ENCODE measurements at places on chromosomes 6 and 20.

DNA sequence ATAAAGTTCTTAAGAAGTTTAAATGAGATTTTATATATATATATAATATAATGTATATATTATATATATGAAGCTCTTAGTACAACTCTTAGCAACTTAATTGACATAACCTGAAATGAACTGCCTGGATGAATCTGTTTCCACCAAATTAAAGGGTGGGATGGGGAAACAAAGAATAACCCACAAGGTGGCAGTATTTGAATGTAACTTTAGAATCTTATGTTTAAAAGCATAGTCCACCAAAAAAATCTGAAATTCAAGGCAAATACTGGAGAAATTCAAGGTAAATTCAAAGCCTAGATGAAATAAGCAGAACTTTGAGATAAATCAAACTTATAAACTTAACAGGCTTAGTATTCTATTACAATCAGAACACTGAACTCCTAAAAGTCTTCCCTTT lies 4.4 kb upstream of the IBTK start:
- peak; percentile 48 for DNase-seq

GRCh38 chr6:118296129-118296901 lies 251.8 kb upstream of the PLN start:
- DNase-seq: no peak

DNA sequence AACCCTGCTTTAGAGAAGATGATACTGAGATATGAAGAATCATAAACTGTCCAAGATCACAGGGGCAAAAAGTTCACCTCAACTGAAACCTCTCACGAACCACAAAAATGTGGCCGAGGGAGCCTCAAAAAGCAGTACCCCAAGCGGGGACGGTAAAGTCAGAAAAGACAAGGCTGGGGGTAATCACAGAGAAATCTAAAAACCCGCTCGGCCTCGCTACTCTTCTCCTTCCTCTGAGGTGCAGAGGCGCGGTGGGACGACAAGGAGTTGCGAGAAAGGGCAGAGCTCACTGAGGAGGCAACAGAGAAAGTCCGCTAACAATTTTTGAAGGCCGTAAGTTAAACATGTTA lies 356 bp upstream of the IRAK1BP1 start:
- no peak for DNase-seq

DNA sequence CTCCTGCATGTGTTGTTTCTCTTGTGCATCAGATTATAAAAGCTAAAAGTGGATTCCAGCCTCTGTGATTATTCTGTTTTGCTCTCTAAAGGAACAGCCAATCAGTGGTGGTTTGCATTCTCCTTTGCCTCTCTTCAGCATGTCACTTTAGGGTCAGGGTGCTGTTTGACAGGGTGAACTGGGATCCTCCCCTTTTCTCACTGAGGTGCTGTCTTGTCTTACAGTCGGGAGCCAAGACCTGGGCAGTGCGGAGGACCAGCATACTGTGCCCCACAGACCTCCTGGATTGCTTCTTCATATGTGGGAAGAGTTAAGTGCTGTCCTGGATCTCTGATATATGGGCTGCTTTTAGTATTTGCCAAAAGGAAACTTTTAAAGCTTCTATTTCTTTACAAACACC lies 15.2 kb upstream of the CST2 start:
- no peak for DNase-seq

DNA sequence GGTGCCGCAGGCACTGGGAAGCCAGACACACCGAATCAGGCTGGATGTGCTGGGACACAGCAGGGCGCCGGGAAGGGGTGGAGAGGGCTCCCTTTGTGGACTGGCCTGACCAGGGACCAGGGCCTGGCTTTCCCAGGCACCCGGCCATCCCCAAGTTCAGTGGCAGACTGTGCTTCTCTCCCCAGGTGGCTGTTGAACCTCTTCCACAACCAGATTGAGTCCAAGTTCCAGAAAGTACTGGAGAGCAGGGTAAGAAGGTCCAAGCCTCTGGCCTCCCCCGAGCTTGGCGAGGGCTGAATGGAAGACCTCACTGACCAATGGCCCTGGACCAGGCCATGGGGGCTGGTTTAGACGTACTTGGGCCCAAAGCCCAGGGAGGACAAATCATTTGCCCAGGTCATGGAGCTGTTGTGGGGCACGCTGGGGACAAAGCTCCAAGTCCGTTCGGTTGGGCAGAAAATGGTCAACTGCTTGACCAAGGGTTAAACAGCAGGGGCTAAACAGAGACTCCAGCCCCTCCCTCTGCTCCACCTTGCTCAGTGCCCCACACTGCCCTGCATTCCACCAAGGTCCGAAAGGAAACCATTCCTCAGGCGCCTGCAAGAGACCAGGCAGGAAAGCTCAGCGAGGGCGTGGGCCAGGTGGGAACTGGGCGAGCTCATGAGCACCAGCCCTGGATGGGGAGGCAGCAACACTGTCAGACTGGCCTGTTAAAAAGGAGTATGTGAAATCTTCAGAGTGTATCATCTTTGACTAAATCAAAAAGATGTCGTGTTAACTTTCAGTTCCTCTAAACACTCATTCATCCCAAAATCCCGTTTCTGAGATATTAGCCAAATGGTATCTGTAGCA lies 9.1 kb downstream of the LBP start:
- no peak for DNase-seq

DNA sequence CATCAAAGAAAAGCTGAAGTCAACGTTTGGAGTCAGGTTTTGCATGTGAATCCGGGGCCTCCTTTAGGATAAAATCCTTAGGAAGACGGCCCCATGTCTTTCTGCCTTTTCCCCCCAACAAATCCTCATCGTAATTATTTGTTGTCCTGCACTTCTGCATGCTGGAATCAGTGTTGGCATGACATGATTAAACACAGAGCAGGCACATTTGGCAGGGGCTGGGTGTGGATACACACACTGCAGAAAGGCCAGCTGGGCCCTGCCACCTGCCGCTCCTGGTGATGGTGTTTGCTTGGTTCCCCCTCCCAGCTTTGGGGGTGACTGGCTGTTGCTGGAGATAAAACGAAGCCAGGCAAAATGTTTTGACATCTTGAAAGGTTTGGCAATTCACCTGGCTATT lies 46.3 kb upstream of the FOXA2 start:
- DNase-seq: no peak

DNA sequence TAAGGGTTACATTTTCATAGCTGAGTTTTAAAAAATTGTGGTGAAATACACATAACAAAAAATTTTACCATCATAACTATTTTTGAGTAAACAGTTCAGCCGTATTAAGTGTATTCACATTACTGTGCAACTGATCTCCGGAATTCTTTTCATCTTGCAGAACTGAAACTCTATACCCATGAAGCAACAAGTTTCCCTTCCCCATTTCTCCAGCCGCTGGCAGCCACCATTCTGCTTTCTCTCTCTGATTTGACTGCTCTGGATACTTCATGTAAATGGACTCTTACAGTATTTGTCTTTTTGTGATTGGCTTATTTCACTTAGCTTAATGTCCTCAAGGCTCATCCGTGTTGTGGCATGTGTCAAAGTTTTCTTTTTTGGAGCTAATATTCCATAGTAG lies 341.6 kb downstream of the QKI start:
- DNase-seq: no peak

GRCh38 chr20:13035399-13036152 lies 26.8 kb downstream of the SPTLC3 start:
- DNase-seq: no peak

GRCh38 chr6:30490026-30490876 lies 942 bp downstream of the HLA-E start:
- DNase-seq: peak; percentile 52

GRCh38 chr20:36745234-36745926 lies 510 bp downstream of the NDRG3 start:
- peak; percentile 7 for DNase-seq

GRCh38 chr20:47303736-47304135 lies 52.8 kb downstream of the ZMYND8 start:
- no peak for DNase-seq

- no peak for DNase-seq
These were observed 53.5 kb downstream of the ZDHHC14 start for GRCh38 chr6:157434349-157435033.

GRCh38 chr20:4234128-4234527 lies 218.8 kb upstream of the RNF24 start:
- no peak for DNase-seq

DNA sequence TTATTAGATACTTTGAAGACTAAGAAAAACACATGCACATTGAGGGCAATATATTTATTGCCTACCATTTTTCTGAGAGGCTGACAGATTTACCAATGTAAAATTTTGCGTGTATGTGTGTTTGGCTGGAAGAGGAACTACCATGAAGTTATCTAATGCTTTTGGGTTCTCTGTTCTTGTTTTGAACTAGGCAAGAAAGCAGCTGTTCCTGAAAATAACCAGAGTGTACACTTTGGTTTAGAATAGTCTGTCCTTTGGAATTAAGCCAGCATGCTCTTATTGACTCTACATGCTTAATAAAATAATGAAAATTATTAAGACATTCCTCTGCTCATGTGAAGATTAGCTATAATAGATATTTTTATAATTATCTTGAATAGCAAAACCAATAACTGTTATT lies 129.2 kb downstream of the MYB start:
- no peak for DNase-seq

- DNase-seq: no peak
These were observed 65.2 kb upstream of the RSPO3 start for GRCh38 chr6:127053032-127053874.

GRCh38 chr6:130259557-130259956 lies 36.8 kb upstream of the SAMD3 start:
- no peak for DNase-seq

GRCh38 chr6:43753570-43754183 lies 16.3 kb upstream of the VEGFA start:
- no peak for DNase-seq

DNA sequence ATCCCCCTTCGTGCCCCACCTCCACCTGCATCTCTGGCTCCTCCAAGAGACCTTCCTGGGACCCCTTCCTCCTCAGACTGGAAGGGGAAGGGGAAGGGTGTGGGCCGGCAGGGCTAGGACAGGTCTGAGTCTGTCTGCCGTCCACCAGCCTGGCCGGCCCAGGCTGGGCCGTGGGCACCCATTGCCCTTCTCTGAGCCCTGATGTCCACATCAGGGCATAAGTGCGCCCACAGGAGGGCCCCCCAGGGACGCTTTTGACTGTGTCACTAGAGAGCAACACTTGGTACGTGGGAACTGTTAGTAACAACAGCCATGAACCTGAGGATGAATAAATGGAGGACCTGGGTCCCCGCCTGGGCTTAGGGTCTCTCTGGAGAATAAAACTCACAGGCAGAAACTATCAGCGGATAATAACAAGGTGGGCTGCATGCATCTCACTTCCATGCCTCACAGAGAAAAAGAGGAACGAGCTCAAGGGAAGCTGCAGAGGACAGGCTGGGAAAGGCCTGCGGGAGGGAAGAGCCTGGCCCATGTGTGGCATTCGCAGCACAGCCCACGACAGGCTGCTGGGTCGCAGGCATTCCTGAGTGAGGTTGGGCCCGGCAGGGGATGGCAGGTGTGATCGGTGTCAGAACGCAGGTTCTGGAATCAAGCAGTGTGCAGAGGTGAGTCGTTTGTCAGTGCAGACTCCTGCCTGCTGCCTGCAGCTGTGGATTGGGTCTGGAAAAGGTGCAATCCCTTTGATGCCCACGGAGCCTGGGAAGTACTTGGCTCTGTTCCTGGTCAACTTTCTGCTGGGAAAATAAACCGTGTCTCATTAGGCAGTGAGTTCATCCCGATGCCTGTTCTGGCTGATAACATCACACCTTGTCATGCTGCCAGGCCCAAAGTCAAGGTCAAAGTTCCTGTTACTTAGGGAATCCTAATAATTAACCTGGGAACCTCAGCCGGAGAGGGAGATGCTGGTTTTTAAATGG lies 60.9 kb downstream of the BCAS4 start:
- DNase-seq: peak; percentile 64

DNA sequence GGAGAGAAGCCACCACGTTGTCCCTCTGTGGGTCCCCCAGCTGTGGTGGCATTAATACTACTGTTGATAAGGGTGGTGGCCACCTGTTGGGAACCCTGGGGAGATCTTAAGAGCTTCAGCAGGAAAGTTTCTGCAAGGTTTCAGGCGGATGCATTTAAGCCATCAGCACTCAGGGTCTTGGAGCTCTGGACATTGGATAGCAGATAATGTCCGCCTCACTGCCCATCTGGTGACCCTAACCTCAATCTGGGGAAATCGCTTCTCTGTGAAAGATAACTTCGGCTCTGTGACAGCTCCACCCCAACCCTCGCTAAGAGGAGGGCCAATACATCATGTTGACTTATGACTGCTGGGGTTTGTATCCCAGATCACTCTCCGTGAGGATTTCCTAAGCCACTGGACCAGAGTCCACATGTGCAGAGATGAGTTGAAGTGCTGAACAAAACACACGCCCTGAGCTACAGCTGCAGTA lies 92.9 kb downstream of the FOXC1 start:
- no peak for DNase-seq

DNA sequence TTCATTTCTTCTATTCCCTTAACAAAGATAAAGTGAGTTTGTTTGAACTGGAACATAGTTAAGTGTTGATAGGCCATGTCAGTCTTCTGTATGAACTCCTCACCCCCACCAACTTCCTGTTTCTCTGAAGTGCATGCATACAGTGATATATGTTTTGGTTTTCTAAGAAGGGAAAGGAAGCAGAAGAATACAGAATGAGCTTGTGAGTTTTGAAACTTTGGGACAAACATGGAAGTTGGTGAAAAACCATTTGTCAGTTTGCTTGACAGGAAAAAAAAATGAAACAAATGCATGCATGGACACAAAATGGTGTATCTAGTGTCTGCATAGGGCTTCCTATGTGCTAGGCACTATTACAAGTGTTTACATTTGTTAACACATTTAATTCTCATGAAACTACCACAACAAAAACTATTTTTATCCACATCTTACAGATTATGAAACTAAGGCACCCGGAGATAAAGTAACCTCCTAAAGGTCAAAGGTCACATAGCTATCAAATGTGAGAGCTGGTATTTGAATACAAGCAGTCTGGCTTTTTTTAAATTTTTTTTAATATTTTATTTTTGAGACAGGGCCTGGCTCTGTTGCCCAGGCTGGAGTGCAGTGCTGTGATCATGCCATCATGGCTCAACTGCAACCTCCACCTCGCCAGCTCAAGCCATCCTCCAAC lies 105.9 kb downstream of the ADGRB3 start:
- no peak for DNase-seq

- no peak for DNase-seq
These were observed 807 bp downstream of the SNHG17 start for GRCh38 chr20:38434301-38434741.

DNA sequence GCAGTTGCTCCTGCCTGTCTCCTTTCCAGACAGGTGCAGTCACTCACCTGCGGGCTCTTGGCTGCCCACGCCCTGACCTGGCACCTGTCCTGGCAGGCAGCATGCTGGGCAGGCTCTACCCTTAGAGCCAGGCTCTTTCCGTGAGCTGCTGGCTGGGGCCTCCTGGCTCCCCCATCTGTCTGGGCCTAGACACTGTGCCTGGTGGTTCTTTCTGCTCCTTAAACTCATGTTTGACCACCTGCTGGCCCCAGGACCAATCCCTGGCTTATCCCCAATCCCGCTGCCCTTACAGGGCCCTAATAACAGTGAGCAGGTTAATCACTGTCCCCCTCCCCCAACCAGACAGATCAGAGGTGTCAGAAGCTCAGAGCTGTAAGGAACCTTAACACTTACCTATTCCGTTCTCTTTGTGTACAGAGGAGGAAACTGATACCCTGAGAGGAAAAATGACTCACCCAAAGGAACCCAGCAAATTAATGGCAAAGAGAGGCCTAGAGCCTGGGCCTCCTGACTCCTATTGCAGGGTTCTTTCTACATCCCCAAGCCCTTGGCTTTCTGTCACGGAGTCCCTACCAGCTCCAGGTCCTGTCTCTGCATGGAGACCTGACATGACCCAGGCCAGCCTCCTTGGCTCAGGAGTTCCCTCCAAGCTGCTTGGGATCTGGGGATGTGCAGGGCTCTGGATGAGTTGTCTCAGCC lies 54.7 kb downstream of the RAB44 start:
- DNase-seq: no peak

- no peak for DNase-seq
These were observed 166.6 kb upstream of the SOX4 start for GRCh38 chr6:21426841-21427490.
